ENCODE measurements at places on chromosomes 2 and 18.

DNA sequence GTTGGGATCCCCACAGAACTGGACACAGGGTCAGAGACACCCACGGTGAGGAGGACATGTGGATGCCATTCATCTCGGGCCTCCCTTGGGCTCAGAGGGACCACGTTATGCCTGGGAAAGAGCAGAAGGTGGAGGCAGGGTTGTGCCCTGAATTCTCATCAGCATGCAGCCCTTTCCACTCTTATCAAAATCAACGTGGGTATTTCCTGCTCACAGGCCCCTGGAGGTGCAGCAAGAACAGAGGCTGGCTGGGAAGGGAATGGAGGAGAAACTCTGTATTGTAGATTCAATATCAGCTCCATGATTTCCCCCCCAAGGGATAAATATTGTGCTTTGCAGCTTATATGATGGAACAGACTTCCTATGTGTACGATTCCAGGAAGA is 90.9 kb downstream of the SETBP1 start:
- DNase-seq = no peak

GRCh38 chr2:190138032-190138431 is 75.5 kb upstream of the MSTN start:
- DNase-seq = no peak

DNA sequence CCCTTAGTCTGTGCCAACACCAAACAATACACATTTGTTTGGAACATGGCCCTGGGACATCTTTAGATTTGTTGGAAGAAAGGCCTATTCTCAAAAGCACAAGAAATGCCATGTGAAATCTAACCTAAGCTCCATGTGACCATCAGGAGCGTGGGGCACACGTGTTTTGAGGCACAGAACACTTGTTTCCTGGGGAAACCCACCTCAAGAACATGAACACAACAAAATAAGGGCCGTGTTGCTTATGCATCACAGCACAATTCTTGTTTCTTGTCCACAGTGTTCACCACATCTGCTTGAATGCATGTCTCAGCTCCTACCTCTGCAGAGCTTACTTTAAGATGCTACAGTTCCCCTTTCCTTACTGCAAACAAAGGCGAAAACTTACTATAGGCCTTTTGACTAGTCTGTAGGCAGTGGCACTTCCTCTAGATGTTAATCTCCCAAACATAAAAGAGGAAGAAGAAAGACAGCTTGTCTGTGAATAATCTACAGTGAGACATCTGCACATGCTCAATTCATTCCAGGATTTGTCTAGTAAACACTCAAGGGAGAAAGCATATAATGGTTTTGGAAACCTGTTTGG is 165.0 kb downstream of the ANKRD44 start:
- DNase-seq = no peak

GRCh38 chr2:126749537-126749936 is 93.6 kb downstream of the GYPC start:
- no peak for DNase-seq

DNA sequence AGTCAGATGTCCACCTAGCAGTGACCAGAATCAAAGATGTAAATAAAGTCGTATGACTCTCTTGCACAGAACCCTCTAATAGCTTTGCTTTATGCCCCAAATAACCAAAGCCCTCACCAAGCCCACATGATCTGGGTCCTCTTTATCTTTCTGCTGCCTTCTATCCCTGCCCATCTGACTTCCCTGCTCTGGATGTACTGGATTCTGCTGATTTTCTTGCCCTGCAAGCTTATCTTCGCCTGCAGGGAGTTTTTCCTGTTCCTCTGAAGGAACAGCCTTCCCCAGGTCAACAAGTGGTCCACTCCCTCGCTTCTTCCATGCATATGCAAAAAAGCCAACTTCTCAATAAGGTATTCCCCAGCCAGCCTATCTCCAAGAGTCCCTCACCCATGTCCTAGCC is 18.7 kb downstream of the IL36B start:
- no peak for DNase-seq

Measured in SJCRH30 (cell line).